ENCODE measurements at places on chromosomes 1 and 21.
A peak's percentile ranks its signal among the peaks of the same experiment; 100 is the strongest.

DNA sequence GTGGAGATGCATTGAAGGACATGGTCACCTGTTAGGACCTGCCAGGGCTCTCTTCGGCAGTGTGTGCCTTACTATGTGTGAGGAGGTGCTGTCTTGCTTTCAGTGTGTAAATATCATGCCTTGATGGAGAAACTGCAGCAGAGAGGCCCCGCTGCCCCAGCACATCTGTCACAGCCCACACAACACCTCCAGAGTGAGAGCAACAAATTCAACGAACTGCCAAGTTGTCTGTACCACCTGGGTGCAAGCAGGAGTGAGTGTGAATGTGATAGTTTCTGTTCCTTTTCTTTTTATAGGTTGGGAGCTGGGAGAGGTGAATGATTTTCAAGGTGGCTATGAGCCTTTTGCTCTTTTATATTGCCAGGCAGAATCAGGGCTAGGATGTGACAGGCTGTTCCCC lies 114.6 kb upstream of the KIAA0040 start:
- DNase-seq = no peak

- DNase-seq = no peak
Observed at GRCh38 chr1:21936366-21937031, 611 bp downstream of the HSPG2 start.

- no peak for DNase-seq
Observed at GRCh38 chr1:200415789-200416593, 6.2 kb upstream of the ZNF281 start.

GRCh38 chr1:89540406-89540970 lies 15.9 kb downstream of the LRRC8B start:
- DNase-seq = no peak

GRCh38 chr1:61638911-61639605 lies 85.9 kb downstream of the TM2D1 start:
- DNase-seq = no peak

- peak; percentile 11 for DNase-seq
Observed at GRCh38 chr21:37642493-37642892, 273.8 kb downstream of the KCNJ6 start.
